Dermis microvascular lymphatic vessel endothelial cell (primary cell): ENCODE measurements at places on chromosomes 3 and 15. TPM values are rescaled to one million over a fixed set of nuclear protein-coding genes. Genes with fewer than 3 reads are reported as not detected.

The CFAP20DC gene
- 0.77 and 0.89 TPM in 2 replicates for total RNA-seq

- no peak for DNase-seq
Measured at GRCh38 chr3:10008588-10009344, 17.5 kb upstream of the FANCD2 start.

DNA sequence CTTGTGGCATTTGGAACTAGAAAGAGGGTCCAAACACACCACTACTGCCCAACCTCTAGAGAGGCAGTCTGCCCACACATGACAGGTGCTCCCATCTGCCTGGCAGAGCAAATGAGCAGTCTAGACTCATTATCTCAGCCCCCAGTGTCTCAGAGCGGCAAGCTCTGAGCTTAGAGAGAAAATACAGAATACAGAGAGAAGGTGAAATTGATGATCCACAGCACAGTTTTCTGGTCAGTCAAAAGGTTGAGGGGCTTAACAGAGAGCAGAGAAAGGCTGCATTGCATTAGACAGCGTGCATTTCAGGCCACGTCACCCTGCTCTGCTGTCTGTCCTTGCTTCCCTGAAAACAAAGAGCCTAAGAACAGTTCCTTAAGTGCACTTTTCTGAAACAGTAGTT is 135.1 kb downstream of the KCNMB2 start:
- DNase-seq: no peak

GRCh38 chr3:173275740-173276139 is 121.8 kb upstream of the NLGN1 start:
- no peak for DNase-seq
